ENCODE measurements at places on chromosomes 7 and 10. TPM values are rescaled to one million over a fixed set of nuclear protein-coding genes. Genes with fewer than 3 reads are reported as not detected.
A peak's percentile ranks its signal among the peaks of the same experiment; 100 is the strongest.

Gene HMX3
- not detected for polyA plus RNA-seq

Gene FBXO24
- polyA plus RNA-seq: 1.3 TPM

Gene SMC3
- polyA plus RNA-seq: 55.8 TPM

Gene WIPF3
- 14.9 TPM for polyA plus RNA-seq

Gene CCDC172
- not detected for polyA plus RNA-seq

Gene OPN1SW
- 3.3 TPM for polyA plus RNA-seq

Gene AGR2
- 9.0 TPM for polyA plus RNA-seq

Gene SLC16A9
- polyA plus RNA-seq: 8.0 TPM

Gene AGBL3
- polyA plus RNA-seq: 4.6 TPM

GRCh38 chr10:88896994-88897853 is 17.2 kb downstream of the STAMBPL1 start:
- DNase-seq: peak; percentile 66

GRCh38 chr10:91367558-91367957 is 42.6 kb upstream of the HECTD2 start:
- DNase-seq: no peak

GRCh38 chr7:65809259-65809981 is 63.5 kb upstream of the VKORC1L1 start:
- DNase-seq: no peak

DNA sequence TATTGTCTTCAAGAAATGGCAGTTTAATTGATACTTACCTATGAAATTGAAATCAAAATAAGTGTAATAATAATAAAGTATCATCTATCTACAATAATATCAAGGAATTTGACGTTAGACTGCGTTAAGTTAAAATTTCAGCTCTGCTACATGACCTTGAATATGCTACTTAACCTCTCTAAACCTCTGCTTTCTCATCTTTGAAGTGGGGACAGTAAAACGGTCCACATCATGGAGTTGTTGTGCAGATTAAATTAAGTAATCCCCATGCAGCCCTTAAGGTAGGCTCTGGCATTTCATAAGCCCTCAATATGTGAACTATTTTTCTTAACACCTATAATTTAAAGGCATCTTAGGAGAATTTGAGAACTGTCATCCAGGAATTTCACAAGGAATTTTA is 252.4 kb upstream of the PHF14 start:
- DNase-seq: no peak

DNA sequence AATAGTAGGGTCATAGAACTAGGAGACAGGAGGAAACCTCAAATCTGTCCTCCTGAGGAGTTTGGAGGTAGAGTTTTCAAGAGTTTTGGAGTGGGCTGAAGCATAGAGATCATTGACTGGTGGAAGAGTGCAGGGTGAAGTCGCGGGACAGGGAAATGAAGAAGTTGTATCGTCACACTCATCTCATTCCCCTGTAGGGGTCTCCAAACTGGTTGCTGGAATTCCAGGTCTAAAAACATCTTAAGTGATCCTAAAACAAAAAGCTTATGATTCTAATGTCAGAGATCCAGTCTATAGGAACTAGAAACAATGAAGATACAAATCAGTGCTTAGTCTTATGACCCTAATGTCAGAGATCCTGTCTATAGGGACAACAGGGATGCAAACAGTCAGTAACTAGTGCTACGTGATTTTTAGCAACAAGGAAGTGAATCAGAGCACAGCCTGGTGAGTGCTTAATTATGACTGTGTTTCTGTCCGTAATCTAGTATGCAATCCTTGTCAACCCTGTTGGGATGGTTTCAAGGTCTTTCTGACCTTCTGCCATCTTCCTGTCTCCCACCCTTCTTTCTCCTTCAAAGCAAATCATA is 139.4 kb downstream of the SKIDA1 start:
- no peak for DNase-seq

DNA sequence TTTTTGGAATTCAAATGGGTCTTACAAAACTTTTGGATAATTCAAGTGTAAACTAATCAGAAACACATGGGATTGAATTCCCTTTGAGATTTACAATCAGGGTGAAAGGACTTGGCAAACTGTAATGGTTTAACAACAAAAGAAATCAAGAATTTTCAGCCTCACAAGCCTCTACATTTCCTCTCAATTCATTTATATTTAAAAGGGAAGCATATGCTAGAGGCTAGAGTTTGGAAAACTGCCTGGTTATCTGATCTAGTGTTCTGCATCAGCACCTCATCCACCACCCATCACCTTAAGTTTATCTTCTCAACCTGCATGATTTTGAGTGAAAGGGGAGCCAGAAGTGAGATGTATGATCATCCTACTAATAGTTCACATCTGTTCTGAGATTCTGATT is 120.7 kb downstream of the TES start:
- no peak for DNase-seq

DNA sequence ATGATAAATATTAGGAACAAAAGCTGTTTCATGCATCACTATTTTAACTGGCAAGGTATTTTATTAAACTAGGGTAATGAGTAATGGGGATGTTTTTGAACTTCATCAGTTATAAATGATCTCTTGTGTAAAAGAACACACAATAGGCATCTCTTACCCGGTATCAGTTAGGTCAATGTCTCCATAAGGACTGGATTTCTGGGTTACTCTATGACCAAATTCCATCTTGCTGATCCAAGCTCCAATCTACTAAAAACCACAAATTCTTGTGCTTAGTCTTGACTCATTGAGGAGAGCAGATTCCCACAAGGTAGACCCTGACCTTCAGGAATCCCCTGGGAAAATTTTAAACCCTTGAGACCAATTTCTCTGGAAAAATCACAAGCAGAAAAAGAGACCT is 1167.7 kb downstream of the XPNPEP1 start:
- no peak for DNase-seq

DNA sequence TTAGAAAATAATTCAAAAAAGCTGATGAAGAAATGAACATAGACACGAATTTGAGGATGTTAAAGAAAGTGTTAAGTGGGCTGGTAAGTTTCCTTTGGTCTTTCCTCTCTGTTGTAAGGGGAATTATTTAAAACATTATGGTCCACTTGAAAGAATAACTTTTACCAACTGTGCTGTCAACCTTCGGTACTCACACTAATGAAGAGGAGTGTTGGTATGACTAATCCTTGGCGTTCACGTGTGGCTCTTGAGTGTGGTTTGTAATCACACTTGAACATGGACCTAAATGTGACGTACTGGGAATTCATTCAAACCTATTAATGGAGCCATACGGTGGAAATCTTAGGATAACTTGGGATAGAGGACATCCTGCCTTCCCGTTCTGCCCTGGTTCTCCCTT is 41.3 kb downstream of the TBXAS1 start:
- DNase-seq: no peak

DNA sequence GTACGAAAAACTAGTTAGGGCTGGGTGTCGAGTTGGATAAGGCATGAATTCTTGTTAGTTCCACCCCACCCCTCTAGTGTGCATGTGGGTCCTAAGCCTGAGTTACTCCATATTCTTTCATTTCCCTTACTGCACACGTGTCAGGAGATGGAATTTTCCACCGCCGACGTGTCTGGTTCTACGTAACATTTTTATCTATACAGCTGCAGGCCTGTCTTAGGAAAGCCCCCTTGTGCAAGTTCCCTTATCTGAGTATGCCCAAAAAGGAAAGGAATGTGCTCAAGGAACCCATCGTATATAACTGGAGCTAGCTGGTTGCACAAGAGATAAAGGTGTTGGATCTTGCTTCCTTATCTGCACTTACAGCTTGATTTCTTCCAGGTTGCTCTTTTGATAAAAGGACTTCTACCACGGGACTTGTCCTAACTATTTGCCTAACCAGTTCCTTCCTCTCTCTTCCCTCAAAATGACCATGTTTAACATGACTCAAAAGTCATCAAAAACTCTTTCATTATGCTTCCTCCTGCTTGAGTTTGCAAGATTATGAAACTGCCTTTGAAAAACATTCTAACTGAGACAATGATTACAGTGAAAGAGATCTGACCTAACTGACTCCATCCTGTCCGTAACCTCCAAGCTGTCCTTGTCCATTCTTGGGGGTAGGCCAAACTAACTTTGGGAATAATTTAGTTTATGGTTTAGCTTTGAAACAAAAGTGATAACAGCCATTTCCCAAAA is 181.4 kb downstream of the AKR1D1 start:
- DNase-seq: peak; percentile 0

- DNase-seq: no peak
Observed at GRCh38 chr7:135782801-135783200, 34.2 kb upstream of the FAM180A start.

DNA sequence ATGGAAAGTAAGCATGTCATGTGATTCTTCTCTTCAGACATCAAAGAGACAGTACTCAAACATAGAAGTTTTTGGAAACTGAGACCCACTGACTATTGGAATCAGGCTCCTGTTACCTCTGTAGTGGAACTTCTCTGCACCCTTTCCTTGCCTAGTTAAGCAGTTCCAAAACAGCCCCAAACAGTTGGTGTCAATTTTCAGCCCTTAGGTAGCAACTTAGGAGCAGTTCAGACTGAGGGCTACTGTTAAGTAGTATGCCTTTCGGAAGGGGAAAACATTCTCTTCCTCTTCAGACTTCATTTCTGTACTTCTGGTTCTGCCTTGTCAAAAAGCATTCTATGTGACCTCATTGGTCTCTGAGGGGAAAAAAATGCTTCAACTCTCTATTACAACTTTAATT is 85.7 kb downstream of the ZNF277 start:
- no peak for DNase-seq

DNA sequence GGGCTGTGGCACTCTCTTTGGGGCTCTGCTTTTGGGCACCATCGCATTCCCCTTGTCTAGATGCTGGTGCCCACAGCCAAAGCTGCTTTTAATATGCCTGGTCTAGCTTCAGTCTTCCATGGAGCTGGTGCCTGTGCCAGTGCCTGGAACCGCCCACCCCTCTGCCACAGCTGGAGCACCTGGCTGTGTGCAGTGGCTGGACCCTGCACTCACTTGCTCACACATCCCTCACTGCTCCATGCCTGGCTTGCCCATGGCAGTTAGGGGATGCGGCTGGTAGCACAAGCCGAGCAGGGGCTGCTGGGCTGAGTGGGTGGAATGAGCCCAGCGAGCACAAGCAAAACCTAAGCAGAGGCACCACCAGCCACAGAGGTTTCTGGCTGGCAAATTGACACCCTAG is 1145.9 kb upstream of the LRRTM3 start:
- DNase-seq: no peak

GRCh38 chr10:17085011-17085725 is 44.4 kb downstream of the CUBN start:
- peak; percentile 74 for DNase-seq

DNA sequence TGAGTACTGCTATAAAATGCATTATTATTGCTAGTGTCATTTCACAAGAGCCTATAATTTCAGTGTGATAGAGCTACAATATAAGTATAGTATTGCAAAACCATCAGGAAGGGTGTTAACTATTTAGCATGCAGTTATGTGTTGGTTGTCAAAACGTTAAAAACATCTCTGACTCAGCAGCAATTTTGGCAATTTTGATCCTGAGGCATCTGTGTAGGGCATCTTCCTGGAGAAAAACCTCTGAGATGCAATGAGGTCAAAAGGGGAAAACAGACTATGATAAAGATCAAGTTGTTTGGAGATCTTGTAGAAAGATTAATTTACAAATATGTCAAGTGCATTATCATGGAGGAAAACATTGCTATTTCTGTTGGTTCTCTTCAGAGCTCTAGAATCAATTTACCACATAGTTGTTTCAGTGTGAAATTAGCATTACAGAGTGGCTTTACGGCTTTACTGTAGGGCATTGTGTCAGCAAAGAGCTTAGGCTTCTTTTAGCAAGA is 5.3 kb downstream of the CFTR start:
- no peak for DNase-seq

DNA sequence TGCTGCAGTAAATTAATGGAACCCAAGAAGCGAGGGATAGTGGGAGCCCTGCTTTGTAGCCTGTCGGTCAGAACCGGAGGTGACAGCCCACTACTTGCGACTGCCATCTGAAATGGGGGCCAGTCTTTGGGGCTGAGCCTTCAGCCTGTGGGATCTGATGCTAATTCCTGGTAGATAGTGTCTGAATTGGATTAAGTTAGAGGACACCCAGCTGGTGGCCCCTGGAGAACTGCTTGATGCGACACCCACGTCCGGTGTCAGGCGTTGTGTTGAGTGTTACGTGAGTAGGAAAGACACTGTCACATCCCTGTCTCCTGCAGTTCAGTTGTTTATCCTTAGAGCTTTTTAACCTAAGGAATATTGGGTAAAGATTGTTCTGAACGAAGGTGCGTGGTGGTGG is 5.0 kb downstream of the EIF3B start:
- DNase-seq: no peak

- no peak for DNase-seq
Observed at GRCh38 chr7:106552645-106553445, 108.1 kb downstream of the CCDC71L start.

DNA sequence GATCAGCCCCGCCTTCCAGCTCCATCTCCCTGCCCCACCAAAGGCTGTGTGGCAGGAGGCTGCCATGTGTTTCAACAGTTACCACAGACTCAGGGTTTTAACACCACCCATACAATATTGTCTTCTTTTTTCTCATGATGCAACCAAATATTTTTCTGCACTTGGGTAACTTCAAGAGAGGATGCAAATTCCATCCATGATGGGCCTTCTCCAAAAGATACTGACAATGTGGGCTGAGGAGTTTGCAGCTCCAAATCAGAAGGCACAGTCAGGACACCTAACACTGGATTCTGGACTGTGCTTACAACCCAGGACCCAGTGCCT is 347.9 kb downstream of the GRID1 start:
- DNase-seq: no peak

- DNase-seq: no peak
Observed at GRCh38 chr7:111082351-111082750, 8.6 kb upstream of the LRRN3 start.

GRCh38 chr7:65983965-65984658 is 2.1 kb upstream of the GUSB start:
- DNase-seq: no peak

All from muscle of arm (tissue), 14 donors.